Stimulated activated CD4-positive, alpha-beta T cell treated with anti-CD3 and anti-CD28 coated beads, TNF-alpha, amount 100 ng/mL, for 1 hour (primary cell): ENCODE measurements at places on chromosomes 12 and 14.

- DNase-seq, result no peak
Measured at GRCh38 chr12:780750-781379, 28.5 kb downstream of the WNK1 start.

GRCh38 chr12:120649442-120650232, 9.2 kb downstream of the CABP1 start:
- no peak for DNase-seq

DNA sequence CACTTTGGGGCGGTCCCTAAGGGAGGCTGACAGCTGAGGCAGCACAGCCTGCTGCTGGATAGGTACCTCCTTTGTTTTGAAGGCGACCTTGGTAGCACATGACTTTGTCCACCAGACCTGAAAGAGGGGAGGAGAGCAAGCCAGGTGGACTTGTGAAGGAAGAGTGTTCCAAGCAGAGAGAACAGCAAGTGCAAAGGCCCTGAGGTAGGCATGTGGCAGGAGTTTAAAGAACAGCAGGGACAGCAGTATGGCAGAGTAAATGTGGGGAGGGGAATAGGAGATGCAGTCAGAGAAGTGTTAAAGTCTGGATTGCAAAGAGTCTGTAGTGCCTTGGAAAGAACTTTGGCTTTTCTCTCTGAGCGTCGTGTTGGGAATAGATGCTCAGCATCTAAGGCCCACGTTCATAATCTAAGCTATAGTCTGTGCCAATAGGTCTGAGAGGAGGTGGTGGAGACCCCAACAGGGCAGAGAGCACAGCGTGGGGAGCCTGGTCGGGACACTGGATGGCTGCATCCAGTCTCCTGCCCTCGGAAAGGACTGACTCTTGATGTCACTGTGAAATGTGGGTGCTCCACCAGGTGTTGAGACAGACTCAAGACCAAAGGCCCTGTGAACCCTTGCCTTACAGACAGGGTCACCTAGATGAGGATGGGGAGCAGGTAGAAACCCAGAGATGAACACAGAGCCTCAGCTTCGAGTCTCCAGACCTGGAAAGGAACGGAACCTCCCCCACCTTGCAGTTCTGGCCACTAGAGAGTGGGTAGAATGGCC, 242.1 kb upstream of the PWP1 start:
- no peak for DNase-seq

- no peak for DNase-seq
Measured at GRCh38 chr12:131950182-131950913, 606 bp downstream of the EP400 start.

- no peak for DNase-seq
Measured at GRCh38 chr14:51552275-51552674, 99.4 kb upstream of the FRMD6 start.

GRCh38 chr14:70653662-70654061, 11.9 kb downstream of the TTC9 start:
- no peak for DNase-seq

GRCh38 chr14:22184830-22185168, 404.2 kb downstream of the DAD1 start:
- no peak for DNase-seq

- DNase-seq, result no peak
Measured at GRCh38 chr12:131153956-131154355, 200.2 kb downstream of the ADGRD1 start.

DNA sequence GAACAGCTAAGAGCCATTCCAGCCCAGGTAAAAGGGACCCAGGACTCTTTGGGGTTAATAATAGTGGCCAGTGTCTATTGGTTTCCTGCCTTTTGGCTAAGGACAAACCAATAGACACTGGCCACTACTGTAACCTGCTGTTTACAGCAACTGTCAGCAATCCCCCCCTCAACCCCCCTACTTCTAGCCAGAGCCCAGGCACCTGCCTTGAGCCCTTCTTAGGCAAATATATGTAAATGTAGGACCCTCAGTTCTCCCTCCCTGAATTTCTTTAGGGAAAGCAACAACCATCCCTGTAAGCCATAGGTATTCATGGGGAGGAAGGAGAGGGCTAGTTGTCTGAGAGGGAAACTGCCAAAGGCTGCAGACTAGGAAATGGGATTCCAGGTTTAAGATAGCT, 22.3 kb downstream of the HOXC4 start:
- DNase-seq, result no peak

DNA sequence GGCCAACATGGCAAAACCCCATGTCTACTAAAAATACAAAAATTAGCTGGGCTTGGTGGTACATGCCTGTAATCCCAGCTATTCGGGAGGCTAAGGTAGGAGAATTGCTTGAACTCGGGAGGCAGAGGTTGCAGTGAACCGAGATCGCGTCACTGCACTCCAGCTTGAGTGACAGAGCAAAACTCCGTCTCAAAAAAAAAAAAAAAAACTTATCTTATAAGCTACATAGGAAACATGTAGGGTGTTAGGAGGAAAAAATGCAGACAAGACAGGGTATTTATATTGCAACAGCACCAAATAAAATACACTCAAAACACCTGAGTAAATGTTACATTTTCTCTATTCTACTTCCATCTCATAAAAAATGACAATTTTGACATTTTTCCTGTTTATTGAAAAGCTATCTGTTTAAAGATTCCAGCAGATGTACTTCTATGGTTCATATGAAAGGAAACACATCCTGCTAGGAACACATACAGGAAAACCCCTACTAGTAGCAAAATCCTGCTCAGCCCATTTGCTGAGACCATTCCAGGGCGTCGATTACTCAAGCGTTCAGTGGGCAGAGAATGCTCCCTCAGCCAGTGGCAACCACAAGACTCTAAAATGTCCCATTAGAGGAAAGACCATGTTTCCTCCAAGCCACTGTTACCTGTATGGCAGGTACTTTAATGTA, 19.7 kb downstream of the CORO1C start:
- DNase-seq, result no peak

GRCh38 chr12:1691123-1692007, 495 bp downstream of the ADIPOR2 start:
- DNase-seq, result no peak

DNA sequence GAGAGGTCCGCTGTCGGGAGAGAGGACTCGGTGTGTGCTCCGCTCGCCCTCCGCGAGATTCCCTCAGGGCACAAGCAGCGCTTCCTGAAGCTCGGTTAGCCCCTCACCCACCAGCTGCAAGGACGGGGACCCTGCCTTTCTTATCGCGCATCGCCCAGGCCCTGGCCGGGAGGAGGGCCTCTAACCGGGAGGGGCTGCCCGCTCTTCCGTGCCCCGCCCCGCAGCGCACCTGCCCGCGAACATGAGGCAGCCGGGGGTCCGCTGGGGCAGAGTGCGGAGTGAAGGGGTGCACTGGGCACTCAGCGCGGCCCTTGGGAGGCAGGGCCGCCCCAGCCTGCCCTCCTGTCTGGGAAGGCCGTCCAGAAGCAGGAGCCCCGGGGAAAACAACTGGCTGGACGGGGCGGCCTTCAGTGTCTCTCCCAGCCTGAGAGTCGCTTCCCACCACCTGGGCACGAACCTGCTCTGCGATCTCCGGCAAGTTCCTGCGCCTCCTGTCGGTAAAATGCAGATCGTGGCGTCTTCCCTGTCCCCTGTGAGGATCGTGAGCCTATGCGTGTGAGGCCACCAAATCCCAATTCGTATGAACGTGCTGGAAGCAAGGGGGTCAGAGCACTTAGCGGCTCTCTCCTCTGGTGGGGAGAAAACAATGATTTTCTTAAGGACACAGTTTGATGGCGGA, 28.0 kb upstream of the ADIPOR2 start:
- DNase-seq, result no peak

GRCh38 chr14:101233391-101233790, 327.9 kb upstream of the DIO3 start:
- DNase-seq, result no peak

DNA sequence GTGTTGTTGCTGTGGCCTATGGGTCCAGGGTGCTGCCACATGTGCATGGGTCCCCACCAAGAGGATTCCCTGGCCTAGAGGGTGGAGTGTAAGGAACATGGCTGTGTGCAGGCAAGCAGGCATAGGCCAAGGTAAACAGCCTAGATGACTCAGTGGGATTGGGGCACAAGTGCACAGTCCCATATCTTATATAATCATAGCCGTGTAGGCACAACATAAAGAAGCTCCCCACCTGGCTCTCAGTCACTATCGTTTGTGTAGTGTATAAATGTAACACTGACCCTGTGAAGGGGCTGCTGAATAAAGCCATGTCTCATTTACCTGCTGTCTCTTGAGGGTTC, 15.7 kb upstream of the RNASE12 start:
- no peak for DNase-seq

DNA sequence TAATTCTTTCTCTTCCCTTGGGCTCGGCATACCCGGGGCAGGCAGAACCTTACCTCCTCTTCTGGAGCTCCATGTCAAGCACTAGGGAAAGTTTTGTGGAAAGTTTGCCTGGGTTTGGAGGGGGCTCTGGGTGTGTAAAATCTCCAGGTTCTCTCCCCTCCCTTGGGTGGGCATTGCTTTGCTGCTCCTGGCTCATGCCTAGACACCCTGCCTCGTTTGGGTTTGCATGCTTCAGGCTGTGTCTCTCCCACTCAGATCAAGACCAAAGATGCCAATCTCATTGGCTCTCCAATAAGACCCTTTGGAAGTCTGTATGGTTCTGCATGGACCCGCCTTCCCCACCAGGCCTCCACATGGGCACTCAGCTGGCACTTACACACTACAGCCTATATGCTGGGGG, 6.2 kb upstream of the KRT2 start:
- no peak for DNase-seq

GRCh38 chr12:64400041-64400440, 4.2 kb upstream of the XPOT start:
- no peak for DNase-seq

GRCh38 chr12:57782243-57782607, 362 bp upstream of the TSFM start:
- no peak for DNase-seq

GRCh38 chr12:15688838-15689625, 100.2 kb downstream of the EPS8 start:
- DNase-seq, result no peak

DNA sequence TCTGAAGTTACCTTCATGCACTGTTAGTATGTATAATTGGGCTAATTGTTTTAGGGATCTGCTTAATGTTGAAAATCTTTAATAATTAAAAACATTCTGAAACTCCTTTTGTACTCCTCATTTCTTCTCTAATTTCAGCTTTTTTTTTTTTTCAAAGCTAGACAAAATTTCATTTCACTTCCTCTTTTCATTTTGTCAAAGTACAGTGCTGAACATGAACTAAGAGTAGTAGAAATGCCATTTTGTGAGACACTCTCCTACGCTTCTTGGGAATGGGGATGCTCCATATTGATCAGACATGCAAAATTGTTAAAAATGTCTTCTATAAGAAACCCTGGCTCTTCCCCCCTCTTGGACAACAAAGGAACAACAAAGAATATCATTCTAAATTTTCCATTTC, 1.7 kb downstream of the ABCD2 start:
- DNase-seq, result no peak

DNA sequence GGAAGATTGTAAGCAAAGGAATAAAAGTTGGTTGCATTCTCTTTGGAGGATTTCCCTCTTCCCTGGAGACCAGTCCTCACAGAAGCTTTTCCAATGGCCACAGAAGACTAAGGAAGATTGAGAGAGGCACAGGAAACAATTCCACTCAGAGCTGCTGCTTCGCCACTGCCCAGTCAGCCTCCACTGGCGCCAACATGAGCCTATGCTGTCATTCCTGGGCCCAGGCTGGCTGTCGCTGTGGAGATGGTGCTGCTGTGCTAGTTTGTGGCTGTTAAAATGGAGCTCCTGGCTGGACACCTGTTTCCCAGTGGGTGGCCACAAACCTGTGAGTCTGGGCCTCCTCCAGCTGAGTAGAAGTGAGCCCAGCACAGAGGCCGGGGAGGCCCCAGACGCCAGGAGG, 6.6 kb downstream of the P2RX7 start:
- DNase-seq, result no peak

DNA sequence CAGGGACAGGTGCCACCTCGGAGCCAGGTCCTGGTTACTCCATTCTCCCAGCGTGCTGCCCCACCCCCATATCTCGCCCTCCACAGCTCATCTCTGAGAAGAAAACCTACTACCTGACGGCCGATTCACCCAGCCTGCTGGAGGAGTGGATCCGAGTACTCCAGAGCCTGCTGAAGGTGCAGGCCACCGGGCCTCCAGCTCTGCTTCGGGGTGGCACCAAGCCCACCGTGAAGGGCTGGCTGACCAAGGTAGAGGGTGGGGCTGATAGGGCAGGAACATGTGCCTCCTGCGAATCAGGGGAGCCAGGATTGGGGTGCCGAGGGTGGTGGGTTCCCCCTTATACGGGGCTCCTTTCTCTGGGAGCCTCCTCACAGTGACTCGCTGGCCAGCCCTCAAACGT, 25.9 kb downstream of the PIGH start:
- DNase-seq, result no peak

- DNase-seq, result no peak
Measured at GRCh38 chr14:75909630-75910029, 72.2 kb downstream of the TGFB3 start.

GRCh38 chr14:104443391-104444158, 136.0 kb upstream of the C14orf180 start:
- no peak for DNase-seq

GRCh38 chr12:66241061-66242043, 52.3 kb downstream of the IRAK3 start:
- no peak for DNase-seq

DNA sequence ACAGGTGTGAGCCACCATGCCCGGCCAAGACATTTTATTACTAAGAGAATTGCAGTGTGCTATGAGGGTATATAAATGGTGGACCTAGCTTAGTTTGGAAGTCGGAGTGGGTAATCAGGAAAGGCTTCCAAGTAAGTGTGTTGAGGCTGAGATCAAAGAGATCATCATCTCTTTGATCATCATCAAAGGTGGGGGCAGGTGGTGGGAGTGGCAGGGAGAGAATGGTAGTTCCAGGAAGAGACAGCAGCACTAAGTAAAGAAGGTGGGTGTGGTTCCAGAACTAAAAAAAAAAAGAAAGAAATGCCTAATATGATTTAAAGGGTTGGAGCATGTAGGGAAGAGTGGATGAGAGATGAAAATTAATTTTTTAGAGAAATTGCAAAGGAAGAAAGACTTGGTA, 14.7 kb downstream of the SLC4A8 start:
- DNase-seq, result no peak

DNA sequence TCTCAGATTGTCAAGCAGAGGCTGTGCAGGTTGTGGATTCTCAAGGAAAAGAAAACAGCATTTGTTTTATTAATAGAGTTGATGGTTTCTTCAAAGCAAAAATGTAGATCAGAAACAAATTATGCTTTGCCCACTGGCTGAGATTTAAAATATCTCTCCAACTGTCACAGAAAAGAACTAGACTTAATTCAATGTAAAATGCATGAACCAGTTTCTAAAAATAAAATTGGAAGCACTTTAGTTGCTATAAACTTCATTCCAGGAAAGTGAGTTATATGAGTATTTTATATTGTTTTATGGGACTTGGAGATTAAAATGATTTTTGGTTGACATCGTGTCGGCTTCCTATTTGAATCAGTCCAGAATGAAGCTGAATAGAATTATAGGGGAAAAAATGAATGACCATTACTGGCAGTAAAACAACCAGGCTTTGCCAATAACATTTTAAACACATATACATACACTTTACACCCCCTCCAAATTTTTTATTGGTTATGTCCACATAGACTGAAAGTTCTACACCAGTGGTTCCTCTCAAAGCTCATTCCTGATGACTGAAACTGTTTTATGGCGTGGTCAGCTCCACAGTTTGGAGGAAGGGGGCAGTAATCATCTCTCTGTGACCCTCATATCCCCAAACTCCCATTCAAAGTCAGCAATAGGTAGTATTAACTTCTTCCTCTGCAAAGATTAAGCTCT, 55.5 kb upstream of the DAAM1 start:
- DNase-seq, result no peak
